AG04449 (cell line): ENCODE measurements at places on chromosomes 2 and 18.

- no peak for DNase-seq
Observed at GRCh38 chr2:73268830-73269685, 15.2 kb downstream of the FBXO41 start.

DNA sequence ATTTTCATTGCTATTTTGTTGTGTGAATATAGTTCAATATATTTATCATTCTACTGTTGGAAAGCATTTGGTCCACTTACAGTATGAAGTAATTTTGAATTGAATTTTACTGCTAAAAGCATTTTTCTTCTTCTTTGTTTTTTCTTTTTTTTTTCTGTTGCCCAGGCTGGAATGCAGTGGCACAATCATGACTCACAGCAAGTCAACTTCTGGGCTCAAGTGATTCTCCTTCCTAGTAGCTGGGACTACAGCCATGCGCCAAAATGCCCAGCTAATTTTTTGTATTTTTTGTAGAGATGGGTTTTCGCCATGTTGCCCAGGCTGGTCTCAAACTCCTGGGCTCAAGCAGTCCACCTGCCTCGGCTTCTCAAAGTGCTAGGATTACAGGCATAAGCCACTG is 2.4 kb upstream of the ETAA1 start:
- no peak for DNase-seq

- no peak for DNase-seq
Observed at GRCh38 chr2:9106338-9107167, 100.1 kb upstream of the ASAP2 start.

GRCh38 chr2:66236067-66236685 is 198.7 kb upstream of the MEIS1 start:
- no peak for DNase-seq
